ENCODE measurements at places on chromosomes 2 and 18.

GRCh38 chr2:32061973-32062861 lies 1.1 kb upstream of the SPAST start:
- peak; percentile 61 for DNase-seq

GRCh38 chr2:64244037-64244416 lies 99.8 kb upstream of the PELI1 start:
- DNase-seq: no peak

DNA sequence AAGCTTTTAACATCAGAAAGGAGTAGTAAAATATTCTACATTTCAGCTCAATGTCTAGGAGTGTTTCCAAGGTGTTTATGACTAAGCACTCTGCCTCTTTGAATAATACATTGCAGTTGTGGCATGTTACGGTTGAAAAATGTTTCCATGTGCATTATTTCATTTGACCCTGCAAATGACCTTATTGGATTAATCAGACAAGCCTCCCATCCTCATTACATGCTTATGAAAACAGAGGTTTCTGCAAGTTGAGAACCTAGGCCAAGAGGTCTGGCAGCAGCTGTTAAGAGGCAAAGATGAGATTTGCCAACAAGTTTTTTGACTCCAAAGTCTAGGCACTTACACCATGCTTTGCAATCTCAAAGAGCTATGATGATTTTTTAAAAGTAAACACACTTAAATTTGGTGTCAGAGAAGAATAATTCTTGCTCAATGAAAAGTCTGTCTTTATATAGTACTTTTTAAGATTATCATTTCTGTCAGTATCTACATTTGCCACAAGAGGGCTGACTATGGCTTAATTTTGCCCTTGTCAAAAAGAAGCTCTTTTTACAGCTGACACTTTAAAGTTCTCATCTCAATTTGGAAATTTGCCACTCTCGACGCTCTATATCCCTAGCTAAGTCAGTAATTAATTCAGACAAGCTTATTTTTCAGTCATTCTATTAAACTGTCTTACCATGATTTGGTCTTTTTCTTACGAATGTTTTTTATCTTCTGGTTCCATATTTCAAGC lies 260.6 kb downstream of the PAX3 start:
- peak; percentile 13 for DNase-seq

GRCh38 chr2:105062158-105062557 lies 24.3 kb downstream of the MRPS9 start:
- DNase-seq: no peak

- peak; percentile 26 for DNase-seq
These were observed 2.0 kb upstream of the TRPM8 start for GRCh38 chr2:233915128-233915527.

DNA sequence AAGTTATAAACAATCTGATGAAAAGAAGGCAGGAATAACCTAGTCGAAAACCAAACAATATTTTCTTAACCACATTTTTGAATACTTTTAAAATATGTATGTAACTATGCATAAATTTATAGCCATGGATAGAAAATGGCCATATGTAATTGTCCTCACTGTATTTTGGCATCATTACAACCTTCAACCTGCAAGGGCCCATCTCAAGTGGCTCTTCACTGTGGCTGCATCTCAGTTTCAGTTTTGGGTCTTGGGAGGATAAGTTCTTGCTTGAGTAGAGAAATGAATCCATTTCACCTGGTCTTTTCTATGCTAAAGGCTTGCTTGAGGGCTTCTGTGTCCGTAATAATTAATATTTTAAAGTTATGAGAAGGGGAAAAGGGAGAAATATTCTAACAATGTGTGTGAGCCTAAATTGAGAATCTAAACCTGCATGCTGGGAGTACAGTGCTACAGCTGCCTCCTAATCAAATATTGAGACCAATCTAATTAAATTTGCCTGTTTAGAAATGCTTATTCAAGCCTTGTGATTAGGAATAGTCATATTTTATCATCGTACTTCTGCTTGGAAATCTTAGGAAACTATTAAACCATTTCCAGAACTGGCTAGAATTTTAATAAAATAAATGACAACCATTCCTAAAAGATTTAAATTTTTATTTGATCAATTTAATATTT lies 92.5 kb downstream of the EML4 start:
- no peak for DNase-seq

DNA sequence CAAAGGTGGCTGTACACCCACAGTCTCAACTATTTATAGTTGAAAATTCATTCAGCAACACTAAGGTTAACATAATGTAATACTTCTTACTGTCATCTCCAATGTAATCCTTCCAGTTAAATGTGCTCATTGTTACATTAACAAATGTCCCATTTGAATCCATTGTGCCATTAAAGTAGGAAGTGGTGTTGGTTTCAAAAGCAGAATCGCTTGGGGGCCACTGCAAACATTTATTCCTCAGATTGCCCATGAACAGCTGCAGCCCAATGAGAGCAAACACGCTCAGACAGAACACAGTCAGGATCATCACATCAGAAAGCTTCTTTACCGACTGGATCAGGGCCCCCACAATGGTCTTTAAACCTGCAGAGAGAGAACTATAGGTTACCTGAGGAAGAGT lies 41.4 kb downstream of the SCN3A start:
- no peak for DNase-seq

GRCh38 chr2:28613633-28614501 lies 118.0 kb downstream of the PLB1 start:
- no peak for DNase-seq

GRCh38 chr2:86064006-86064405 lies 41.7 kb downstream of the POLR1A start:
- DNase-seq: no peak

GRCh38 chr2:148720501-148721001 lies 76.0 kb downstream of the EPC2 start:
- DNase-seq: no peak

GRCh38 chr18:34543945-34544344 lies 166.2 kb upstream of the DTNA start:
- DNase-seq: no peak

GRCh38 chr2:18701981-18702380 lies 112.6 kb upstream of the NT5C1B start:
- no peak for DNase-seq

- DNase-seq: no peak
These were observed 380.6 kb downstream of the FBXO15 start for GRCh38 chr18:73766910-73767515.

DNA sequence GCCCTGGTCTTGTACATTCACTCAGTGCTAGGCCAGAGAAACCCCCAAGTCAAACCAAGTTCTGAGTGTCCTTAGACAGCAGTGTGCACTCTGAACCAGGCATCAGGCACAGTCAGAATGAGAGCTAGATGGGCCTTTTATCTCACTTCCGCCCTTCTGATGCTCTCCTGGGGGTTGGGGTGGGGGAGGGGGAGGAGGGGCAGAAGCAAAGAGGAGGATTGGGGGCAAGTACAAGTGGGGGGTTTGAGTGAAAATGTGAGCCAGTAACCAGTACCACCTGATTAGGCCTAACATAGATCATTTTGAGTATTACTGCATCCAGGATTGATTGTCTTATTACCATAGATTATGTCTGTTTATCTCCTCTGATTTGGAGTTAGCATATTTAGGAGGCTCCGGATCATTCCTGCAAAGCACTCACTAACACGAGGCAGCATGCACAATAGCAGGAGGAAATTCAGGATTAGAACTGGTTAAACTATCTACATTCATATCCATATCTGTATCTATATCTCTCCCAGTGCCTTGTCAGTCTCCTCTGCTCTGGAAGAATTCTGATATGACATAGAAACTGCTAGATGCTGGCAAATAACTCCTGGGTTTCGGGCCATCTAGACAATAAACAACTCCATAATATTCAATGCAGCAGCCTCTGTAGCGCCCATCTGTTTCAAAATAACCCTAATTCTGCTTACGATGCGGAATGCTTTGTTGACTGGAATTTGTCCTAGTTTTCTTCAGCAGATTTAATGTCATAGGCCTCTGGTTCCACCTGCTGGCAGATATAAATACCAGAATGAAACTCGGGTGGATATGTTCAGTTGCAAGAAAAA lies 149.1 kb downstream of the RHBDD1 start:
- DNase-seq: peak; percentile 41

- no peak for DNase-seq
These were observed 162.1 kb downstream of the SEPTIN10 start for GRCh38 chr2:109451671-109452070.

DNA sequence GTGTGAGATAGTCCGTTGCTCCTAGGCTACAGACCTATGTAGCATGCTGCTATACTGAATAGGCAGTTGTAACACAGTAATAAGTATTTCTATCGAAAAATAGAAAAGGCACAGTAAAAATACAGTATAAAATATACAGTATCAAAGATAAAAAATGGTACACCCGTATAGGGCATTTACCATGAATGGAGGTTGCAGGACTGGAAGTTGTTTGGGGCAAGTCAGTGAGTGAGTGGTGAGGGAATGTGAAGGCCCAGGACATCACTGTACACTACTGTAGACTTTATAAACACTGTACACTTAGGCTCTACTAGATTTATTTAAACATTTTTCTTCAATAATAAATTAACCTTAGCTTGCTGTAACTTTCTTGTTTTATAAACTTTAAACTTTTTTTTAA lies 3.5 kb downstream of the MAP3K20 start:
- no peak for DNase-seq

DNA sequence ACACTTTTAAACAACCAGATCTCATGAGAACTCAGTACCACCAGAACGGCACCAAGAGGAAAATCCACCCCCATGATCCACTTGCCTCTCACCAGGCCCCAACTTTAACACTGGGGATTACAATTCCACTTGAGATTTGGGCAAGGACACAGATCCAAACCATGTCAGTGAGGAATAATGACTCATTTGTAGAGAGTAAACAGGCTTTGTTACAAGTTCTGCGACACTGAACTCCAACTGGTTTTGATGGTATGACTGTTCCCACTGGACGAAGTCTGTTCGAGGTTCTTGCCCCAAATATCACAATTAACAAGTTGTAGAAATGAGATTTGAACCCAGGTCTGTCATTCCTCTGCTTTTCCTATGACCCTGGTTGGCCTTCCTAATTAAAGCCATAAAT lies 718.1 kb upstream of the ID2 start:
- DNase-seq: no peak

- DNase-seq: peak; percentile 98
These were observed at the start of gene ASB1 for GRCh38 chr2:238426568-238427434. Gene ASB1, plus strand, starts transcription at chr2:238426927. Its CDS starts 144 bp downstream, at chr2:238427071.
